Uterus (tissue), 4 donors: ENCODE measurements at places on chromosomes 5 and 9.
A peak's percentile ranks its signal among the peaks of the same experiment; 100 is the strongest.

DNA sequence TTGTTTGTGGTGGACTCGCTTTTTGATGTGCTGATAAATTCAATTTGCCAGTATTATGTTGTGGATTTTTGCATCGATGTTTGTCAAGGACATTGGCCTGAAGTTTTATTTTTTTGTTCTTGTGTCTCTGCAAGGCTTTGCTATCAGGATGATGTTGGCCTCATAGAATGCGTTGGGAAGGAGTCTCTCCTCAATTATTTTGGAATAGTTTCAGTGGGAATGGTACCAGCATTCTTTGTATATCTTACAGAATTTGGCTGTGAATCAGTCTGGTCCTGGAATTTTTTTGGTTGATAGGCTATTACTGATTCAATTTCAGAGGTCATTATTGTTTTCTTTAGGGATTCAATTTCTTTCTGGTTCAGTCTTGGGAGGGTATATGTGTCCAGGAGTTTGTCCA lies 141.4 kb upstream of the RGS7BP start:
- no peak overlapping the region for H3K4me3 ChIP-seq
- no peak overlapping the region for H3K27ac ChIP-seq
- H3K4me1 ChIP-seq = no peaks in the 10 kb centered on the region
- H3K36me3 ChIP-seq = no peaks in the 10 kb centered on the region
- H3K27me3 ChIP-seq = no peaks in the 10 kb centered on the region

DNA sequence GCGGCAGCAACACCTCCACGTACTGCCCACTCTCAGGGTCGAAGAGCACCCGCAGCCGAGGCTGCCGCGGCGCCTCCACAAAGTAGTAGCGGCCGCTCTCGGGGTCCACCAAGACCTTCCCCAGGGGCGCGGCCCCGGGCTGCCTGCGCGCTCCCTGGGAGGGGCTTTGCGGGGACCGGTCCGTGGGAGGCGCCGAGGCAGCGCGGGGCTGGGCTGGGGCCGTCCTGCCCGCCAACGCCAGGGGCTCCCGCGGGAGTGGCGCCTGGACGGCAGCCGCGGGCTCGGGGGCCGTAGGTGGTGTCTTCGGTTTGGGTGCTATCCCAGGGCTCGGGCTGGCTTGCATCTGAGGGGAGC lies 2.6 kb upstream of the MZB1 start:
- H3K4me1 ChIP-seq = no peaks in the 10 kb centered on the region
- no peak overlapping the region for H3K4me3 ChIP-seq
- peaks cover 9% of the 10 kb centered on the region for H3K27me3 ChIP-seq
- no peak for DNase-seq
- H3K27ac ChIP-seq = no peak overlapping the region

DNA sequence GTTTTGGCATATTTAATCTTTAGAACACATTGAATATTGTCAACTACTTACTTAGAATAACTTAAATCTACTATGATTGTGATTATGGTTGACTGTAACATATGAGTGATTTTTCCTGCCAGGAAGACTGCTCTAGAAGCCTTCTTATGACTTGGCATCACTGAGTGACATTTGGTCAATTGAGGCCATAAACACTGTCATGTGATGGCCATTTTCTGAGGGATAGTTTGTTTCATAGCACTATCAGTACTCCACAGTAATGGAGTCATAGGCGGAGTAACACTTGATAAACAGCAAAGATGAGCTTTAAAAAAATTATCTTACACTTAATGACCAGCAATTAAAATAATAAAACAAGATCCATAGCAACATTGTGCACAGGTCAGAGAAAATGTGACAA lies 31.0 kb downstream of the C9orf40 start:
- H3K4me1 ChIP-seq = no peaks in the 10 kb centered on the region
- H3K4me3 ChIP-seq = no peak overlapping the region
- H3K36me3 ChIP-seq = no peaks in the 10 kb centered on the region
- H3K27ac ChIP-seq = no peak overlapping the region

DNA sequence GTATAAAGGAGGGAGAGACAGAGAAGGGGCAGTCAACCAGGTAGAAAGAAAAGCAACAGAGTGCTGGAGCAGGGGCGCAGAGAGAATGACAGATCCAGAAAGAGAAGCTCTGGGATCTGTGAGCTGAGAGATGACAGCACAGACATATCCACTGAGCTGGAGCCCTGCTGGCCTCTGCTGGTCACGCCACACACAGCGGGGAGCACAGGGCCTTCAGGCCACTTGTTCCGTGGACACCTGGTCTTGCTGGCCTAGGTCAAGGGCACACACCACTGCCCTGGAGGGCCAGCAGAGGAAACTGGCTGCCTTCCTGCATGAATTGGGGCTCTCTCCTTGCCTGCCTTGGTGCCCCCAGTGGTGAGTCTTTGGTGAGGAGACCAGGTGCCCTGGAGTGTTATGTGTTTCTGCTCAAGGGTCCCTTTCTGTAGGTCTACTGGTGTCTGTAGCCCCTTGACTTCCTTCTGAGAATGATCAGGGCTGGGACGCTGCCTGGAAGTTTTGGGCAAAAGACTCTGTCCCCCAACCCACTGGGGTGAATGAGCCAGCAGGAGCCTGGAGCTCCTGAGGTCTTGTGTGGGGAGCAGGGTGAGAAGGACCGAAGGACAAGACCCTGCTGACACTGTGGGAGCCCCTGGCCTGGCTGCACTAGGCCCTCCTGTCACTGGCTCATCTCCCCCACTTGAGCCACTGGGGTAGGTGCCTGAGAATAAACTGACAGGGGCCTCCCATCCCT lies 59.2 kb upstream of the ADAMTS2 start:
- no peaks in the 10 kb centered on the region for H3K36me3 ChIP-seq
- H3K27ac ChIP-seq = no peak overlapping the region
- H3K4me1 ChIP-seq = no peaks in the 10 kb centered on the region
- H3K4me3 ChIP-seq = no peak overlapping the region
- no peaks in the 10 kb centered on the region for H3K27me3 ChIP-seq

DNA sequence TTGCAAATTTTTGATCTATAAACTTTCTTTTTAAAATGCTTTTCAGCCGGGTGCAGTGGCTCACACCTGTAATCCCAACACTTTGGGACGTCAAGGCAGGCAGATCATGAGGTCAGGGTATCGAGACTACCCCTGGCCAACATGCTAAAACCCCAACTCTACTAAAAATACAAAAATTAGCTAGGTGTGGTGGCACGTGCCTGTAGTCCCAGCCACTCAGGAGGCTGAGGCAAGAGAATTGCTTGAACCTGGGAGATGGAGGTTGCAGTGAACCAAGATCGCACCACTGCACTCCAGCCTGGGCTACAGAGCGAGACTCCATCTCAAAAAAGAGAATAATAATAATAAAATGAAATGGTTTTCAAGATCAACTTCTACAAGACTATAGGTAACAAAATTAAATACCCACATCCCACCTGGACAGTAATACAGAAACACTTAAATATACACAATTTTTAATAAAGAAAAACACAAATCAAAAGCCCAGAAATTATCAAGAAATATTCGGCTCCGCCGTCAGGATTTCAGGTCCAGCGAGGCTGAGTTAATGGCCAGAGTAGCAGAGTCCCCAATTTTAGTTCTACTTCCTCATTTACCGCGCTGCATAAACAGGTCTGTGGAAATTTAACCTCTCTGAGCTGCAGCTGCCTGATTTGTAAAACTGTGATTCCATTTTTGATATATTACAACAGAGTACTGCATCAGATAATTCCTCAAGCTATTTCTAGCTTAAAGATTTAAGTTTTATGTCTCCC lies 4.0 kb downstream of the TUT7 start:
- no peaks in the 10 kb centered on the region for H3K27me3 ChIP-seq
- DNase-seq = no peak
- no peak overlapping the region for H3K27ac ChIP-seq
- peaks cover 4% of the 10 kb centered on the region for H3K4me1 ChIP-seq

- no peaks in the 10 kb centered on the region for H3K4me1 ChIP-seq
- no peaks in the 10 kb centered on the region for H3K27me3 ChIP-seq
These were observed 63.3 kb upstream of the SLCO6A1 start for GRCh38 chr5:102561894-102562760.

DNA sequence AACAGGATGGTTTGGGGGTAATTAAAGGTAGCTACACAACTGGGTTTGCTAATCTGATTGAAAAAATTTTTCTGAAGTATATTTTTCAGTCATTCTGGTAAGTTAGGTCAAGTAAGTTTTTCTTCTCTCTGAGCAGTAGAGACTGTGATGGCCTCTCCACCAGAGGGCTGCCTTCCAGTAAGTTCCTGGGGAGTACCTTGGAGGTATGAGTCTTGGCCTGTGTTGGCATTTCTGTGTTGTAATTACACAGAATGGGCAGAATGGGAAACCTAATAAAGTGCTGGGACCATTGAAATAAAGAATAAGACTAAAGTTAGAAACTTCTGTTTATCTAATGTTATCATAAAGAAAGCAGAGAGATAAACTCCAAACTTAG lies 430.8 kb downstream of the ARHGEF28 start:
- no peak for DNase-seq
- H3K4me3 ChIP-seq = no peak overlapping the region
- no peaks in the 10 kb centered on the region for H3K27me3 ChIP-seq

GRCh38 chr9:135851748-135852147 lies 55.6 kb downstream of the CAMSAP1 start:
- H3K4me1 ChIP-seq = no peaks in the 10 kb centered on the region
- no peak overlapping the region for H3K4me3 ChIP-seq
- DNase-seq = no peak
- no peak overlapping the region for H3K27ac ChIP-seq
- H3K27me3 ChIP-seq = no peaks in the 10 kb centered on the region

- H3K36me3 ChIP-seq = no peaks in the 10 kb centered on the region
- no peaks in the 10 kb centered on the region for H3K27me3 ChIP-seq
- no peak for DNase-seq
These were observed 139.8 kb upstream of the RPS23 start for GRCh38 chr5:82417776-82418607.

DNA sequence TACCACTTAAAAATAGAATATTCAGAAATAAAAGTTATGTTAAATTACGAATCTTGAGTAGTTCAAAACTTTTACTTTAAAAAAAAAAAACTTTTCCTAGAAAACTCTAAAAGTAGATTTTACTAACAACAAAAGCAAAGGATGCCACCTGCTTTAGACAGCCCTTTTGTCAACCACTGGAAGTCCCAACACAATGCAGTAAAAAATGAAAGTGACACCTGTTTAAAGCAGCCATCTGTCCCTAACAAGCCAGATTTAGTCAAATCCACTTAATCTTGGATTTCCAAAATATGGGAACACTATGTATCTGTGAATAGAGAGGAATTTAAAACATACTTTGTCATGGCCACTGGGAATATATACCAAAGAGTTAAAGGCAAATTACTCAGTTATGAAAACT lies 3.8 kb downstream of the RFX3 start:
- H3K27ac ChIP-seq = no peak overlapping the region
- DNase-seq = no peak
- no peaks in the 10 kb centered on the region for H3K27me3 ChIP-seq
- no peak overlapping the region for H3K4me3 ChIP-seq
- no peaks in the 10 kb centered on the region for H3K4me1 ChIP-seq

DNA sequence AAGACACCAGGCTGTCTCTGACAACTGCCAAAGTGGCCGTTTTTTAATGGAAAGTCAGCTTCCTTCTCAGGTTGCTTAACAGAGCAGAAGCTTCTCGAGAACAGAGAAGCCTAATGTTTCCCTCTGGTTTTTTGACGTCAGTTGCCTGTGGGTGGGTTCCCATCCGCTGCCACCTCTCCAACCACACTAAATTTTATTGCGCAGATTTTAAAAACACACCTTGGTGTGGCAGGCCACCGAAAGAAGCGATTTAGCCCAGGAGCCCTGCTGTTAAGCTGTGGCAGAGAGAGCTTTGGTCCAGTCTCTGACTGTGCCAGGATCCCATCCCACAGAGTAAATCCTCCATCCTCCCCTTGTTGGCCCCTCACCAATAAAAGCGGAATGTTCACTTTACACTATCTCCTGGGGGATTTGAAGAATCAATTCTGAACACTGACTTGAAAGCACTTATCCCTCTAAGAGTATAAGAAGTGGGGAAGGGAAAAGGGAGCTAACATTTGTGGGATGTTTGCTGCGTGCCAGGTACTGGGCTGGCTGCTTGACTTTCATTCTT lies 181.6 kb downstream of the AOPEP start:
- H3K4me3 ChIP-seq = no peak overlapping the region
- no peaks in the 10 kb centered on the region for H3K4me1 ChIP-seq
- H3K27me3 ChIP-seq = no peaks in the 10 kb centered on the region
- no peaks in the 10 kb centered on the region for H3K36me3 ChIP-seq
- peak overlapping the region; percentile 85 for H3K27ac ChIP-seq

DNA sequence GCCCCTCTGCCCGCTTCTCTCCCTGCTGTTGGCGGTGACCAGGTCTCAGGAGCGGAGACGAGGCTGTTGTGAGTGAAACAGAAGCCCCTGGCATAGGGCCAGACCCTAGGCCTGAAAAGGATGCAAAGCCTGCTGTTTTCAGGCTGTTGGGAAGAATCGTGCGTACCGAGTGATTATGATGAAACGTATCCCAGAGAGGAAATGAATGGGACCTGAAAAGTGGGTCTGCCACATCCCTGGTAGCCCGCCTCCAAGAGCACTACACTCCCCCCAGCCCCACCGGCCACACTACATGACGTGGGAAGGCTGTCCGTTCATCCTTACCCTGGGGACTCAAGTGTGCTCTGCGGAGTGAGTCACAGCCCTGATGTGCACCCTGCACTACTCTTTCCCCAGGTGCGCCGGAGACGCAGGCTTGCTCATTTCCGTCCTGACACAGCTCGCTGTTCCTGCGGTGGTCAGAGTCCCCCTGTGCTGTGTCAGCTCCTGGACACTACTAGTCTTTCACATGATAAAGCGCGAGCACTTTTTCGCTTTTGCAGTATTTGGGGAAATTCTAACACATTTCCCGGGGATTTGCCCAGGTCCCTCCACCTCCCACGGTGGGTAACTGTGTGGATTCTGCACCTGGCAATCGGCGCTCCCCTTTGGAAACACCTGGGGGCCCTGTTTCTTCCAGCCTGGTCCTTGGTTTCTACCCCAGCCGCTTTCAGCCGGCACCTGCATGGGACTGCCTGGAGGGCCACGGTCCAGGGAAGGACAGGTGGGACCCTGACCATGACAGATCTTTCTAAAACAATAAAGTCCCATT lies 91.5 kb downstream of the ANKRD33B start:
- no peaks in the 10 kb centered on the region for H3K36me3 ChIP-seq
- no peak for DNase-seq
- H3K27me3 ChIP-seq = no peaks in the 10 kb centered on the region
- H3K27ac ChIP-seq = no peak overlapping the region

DNA sequence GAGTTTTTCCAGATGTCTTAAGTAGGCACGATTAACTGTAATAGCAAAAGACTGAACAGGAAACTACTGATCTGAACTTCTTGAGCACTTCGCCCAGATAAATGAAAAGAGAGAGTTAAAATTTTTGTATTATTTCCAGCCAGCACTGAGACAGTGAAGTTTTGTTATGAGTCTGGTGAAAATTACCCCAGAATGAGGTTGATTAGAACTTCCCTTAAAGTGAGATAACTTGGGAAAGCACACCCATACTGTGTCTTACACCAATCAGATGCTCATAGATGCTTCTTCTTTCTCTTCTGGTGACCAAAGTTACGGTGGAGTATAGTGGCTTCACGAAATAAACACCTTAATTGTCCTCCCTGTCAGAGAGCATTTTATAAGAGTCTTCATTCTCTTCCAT lies 131.8 kb upstream of the SLC12A2 start:
- no peaks in the 10 kb centered on the region for H3K27me3 ChIP-seq
- no peaks in the 10 kb centered on the region for H3K4me1 ChIP-seq
- H3K27ac ChIP-seq = no peak overlapping the region

- no peaks in the 10 kb centered on the region for H3K4me1 ChIP-seq
- no peaks in the 10 kb centered on the region for H3K36me3 ChIP-seq
- no peaks in the 10 kb centered on the region for H3K27me3 ChIP-seq
- no peak overlapping the region for H3K4me3 ChIP-seq
- no peak overlapping the region for H3K27ac ChIP-seq
These were observed 76.0 kb downstream of the GADD45G start for GRCh38 chr9:89680547-89681467.

GRCh38 chr5:133432956-133433532 lies 179.3 kb downstream of the FSTL4 start:
- H3K27me3 ChIP-seq = no peaks in the 10 kb centered on the region
- no peaks in the 10 kb centered on the region for H3K36me3 ChIP-seq
- no peak overlapping the region for H3K4me3 ChIP-seq
- no peaks in the 10 kb centered on the region for H3K4me1 ChIP-seq
- no peak overlapping the region for H3K27ac ChIP-seq
